Fibroblast of upper back skin (primary cell): ENCODE measurements at places on chromosomes 3 and 15.

GRCh38 chr15:65189102-65189740, 4.1 kb upstream of the CLPX start:
- peak; percentile 66 for DNase-seq

DNA sequence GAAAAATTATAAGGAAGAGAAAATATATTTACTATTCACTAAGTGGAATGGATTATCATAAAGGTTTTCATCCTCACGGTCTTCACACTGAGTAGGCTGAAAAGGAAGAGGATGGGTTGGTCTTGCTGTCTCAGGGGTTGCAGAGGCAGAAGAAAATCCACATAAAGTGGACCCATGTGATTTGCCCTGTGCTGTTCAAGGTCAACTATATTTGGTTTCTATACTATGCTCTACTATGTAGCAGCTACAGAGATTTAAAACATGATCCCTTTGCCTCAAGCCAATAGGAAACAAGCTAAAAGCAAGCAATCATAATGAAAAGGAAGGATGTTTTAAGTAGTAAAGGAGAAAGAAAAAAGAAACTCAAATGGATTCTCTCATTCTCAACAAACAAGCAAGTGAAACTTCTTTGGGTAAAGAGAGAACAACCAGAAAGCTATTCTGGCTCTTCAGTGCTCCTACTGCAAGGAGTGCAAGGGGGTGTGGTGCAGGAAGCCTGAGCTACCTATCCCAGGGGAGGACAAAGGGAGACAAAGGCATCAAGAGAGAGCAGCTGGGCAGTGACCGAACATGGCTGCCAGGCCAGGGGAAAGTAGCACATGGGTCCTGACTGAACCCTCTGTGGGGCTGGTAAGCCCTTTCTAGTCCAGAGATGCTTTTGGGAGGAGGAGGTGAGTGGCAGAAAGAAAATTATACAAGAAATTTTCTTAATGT, 35.9 kb downstream of the SFMBT1 start:
- DNase-seq = no peak

GRCh38 chr3:184039414-184039813, 7.9 kb downstream of the HTR3D start:
- no peak for DNase-seq

- DNase-seq = no peak
Observed at GRCh38 chr3:169105561-169105960, 558.0 kb downstream of the MECOM start.

GRCh38 chr3:45949432-45949831, 6.2 kb downstream of the CXCR6 start:
- no peak for DNase-seq
